ENCODE measurements at places on chromosomes 3 and 15. TPM values are rescaled to one million over a fixed set of nuclear protein-coding genes. Genes with fewer than 3 reads are reported as not detected.

The P3H2 gene
- total RNA-seq: 220 TPM

The MINDY2 gene
- total RNA-seq: 23.7 TPM

The SLC2A2 gene
- not detected for total RNA-seq

The SLC9C1 gene
- total RNA-seq: under 0.01 TPM

The TLNRD1 gene
- 4.8 TPM for total RNA-seq

The KBTBD13 gene
- total RNA-seq: not detected

The PIGZ gene
- total RNA-seq: 5.6 TPM

The OSBPL10 gene
- 36.9 TPM for total RNA-seq

The ROBO2 gene
- total RNA-seq: 1.1 TPM

The ALG1L2 gene
- 0.91 TPM for total RNA-seq

The UQCC5 gene
- total RNA-seq: 2.5 TPM
